ENCODE measurements at places on chromosomes 11 and 22. TPM values are rescaled to one million over a fixed set of nuclear protein-coding genes. Genes with fewer than 3 reads are reported as not detected.

Gene P2RX3
- not detected for total RNA-seq

Gene AQP11
- 0.64 TPM for total RNA-seq

Gene GUCY1A2
- 0.05 TPM for total RNA-seq

Gene TTC28
- total RNA-seq = 8.4 TPM

- no peak for DNase-seq
Measured at GRCh38 chr11:72042064-72042745, 38.1 kb downstream of the NUMA1 start.

DNA sequence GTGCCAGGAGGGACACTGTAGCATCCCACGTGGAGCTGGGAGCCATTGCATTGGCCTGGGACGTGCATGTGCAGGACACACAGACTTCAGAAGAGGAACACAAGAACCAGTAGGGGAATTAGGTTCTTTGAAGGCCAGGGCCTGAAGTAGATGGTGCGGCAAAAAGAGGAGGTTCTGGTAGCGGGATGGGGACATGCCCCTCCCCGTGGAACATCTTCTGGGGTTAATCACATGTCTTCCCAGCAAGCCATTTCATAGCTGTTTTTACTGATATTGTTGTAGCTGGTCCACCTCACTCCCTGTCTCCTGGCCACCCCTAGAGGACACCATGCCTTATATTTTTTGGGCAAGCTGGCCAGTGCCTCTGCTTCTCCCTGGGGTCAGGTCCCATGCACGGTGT is 74.3 kb downstream of the SCN3B start:
- no peak for DNase-seq

DNA sequence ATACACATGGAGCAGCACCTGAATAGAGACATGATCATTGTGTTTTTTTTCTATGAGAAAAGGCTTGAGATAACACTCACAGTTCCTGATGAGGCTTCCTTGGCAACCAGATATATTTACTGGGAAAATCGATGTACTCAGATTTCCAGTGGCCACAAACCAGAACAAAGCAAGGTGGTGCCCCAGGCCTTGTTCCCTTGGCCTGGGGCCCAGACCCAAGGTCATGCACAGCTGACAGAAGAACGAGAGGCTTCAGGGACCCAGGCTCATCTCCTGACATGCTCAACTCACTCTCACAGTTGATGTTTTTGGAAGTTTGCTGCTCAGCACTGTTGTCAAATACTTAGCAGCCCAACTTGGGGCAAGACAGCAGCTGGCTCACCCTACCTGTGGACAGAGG is 281.8 kb downstream of the NTM start:
- no peak for DNase-seq

GRCh38 chr22:41917375-41917902 is 2.6 kb upstream of the SHISA8 start:
- no peak for DNase-seq

DNA sequence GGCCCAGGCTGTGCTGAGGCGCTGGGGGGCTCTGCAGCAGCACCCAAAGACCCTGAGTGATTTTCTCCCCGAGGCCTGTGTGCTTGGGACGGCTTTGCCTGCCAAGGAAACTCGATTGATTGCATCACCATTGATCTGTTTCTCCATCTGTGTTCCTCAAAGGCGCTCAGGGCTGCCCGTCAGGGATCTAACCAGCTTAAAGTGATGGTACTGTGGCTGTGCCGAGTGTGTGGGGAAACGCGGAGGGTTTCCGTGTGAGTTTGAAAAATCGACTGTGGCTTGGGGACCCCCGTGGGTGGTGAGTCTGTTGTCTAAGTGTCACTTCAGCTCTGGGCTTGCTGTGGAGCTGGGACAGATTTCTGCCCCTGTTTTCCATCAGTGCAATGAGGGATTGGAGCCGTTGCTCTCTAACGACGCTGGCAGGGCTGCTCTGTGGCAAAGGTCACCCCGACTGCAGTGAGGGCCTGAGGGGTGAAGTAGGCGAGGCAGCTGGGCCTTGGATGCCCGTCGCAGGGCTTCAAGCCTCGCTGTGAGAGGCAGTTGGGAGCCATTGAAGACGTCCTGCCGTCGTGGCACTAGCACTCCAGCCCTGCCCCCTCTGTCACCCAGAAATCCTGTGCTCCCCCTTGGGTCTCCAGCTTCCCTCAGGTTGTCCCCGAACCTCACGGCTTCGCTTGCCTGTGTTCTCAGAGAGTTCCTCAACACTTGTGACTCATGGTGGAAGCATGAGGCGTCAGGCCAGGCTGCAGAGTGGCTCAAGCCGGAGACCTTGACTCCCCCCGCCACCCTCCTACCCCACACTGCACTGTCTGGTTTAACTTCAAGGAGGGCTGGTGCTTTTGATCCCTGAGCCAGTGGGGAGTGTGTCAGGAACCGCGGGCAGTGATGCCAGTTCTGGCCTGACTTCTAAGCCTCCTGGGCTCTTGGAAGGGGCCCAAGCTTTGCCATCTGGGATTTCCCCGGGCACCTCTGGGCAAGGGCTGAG is 21.8 kb downstream of the CACNA1I start:
- no peak for DNase-seq

- DNase-seq = no peak
Measured at GRCh38 chr11:111986589-111986988, 38.6 kb upstream of the DLAT start.

- no peak for DNase-seq
Measured at GRCh38 chr11:5226732-5227310, at the start of gene HBB. TSS of gene HBB (minus strand) at chr11:5227071. CDS start at chr11:5227021, 50 bp downstream.

DNA sequence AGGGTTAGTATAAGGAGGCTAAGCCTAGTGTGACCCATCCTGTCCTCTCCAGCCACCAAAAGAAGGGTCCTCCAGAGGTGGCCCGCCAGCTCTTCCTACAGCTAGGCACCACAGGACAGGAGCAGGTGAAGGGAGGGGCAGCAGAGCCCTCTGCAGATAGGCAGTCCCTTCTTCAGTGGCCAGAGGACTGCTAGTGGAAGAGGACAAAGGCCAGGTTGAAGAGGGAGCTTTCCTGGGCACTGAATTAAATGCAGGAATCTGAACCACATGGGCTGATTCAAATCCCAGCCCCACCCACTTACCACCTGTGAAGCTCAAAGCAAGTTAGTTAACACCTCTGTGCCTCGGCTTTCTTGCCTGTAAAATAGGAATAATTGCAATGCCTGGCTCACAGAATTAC is 409.5 kb downstream of the NXPE2 start:
- DNase-seq = no peak

GRCh38 chr11:61752117-61752924 is at the start of gene MYRF:
TSS of gene MYRF (plus strand) at chr11:61752636. CDS start at chr11:61752745, 109 bp downstream.
- no peak for DNase-seq
